Renal cortical epithelial cell (primary cell): ENCODE measurements at places on chromosomes 7 and 10. TPM values are rescaled to one million over a fixed set of nuclear protein-coding genes. Genes with fewer than 3 reads are reported as not detected.

GRCh38 chr7:101743995-101744360, 73.4 kb upstream of the CUX1 start:
- no peak for DNase-seq

TMEM178B gene
- 29.7 and 87.0 TPM in 2 replicates for total RNA-seq

COPG2 gene
- total RNA-seq = 23.6 and 38.7 TPM in 2 replicates

PDGFA gene
- total RNA-seq = 33.5 and 54.3 TPM in 2 replicates

FZD8 gene
- total RNA-seq = 8.9 and 15.8 TPM in 2 replicates

GRCh38 chr10:114548662-114549061, 109.4 kb downstream of the ABLIM1 start:
- DNase-seq = peak; percentile 59
